Activated CD8-positive, alpha-beta memory T cell treated with anti-CD3 and anti-CD28 coated beads for 1 hour (primary cell): ENCODE measurements at places on chromosomes 2 and 18.

DNA sequence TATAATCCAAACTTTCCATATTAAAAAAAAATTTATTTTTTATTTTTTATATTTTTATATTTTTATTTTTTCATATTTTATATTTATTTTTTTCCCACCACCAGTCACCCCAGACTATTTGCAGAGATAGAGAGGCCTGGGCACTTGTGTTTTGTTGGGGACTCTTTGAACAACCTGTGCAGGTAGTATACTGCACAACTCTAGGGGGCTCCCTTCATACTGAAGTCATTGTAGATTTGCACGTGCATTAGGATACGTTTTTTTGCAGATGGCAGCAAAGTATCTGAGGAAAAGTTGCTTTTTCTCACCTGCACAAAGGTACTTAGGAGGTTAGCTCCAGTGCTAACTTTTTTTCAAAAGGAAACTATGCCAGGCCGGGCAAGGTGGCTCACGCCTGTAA is 73.9 kb upstream of the TANC1 start:
- DNase-seq: no peak

DNA sequence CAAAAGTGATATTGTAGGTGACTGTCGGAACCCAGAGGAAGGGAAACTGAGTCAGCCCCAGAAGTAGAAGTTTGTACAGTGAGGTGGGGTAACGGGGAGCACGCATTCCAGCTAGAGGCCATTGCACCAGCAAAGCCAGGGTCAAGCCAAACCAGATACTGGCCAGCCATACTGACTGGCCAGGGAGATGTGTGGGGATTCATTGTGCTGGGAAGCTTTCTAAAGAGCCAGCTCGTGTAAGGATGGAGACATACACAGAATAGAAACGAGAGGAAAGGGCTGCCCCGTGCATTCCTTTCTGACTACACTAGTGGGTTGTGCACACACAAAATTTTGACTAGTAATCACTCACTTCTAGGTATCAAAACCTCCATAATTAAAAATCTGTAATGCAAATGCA is 175.3 kb upstream of the PID1 start:
- no peak for DNase-seq

- DNase-seq: no peak
These were observed 396.3 kb downstream of the RIT2 start for GRCh38 chr18:42719221-42719620.

DNA sequence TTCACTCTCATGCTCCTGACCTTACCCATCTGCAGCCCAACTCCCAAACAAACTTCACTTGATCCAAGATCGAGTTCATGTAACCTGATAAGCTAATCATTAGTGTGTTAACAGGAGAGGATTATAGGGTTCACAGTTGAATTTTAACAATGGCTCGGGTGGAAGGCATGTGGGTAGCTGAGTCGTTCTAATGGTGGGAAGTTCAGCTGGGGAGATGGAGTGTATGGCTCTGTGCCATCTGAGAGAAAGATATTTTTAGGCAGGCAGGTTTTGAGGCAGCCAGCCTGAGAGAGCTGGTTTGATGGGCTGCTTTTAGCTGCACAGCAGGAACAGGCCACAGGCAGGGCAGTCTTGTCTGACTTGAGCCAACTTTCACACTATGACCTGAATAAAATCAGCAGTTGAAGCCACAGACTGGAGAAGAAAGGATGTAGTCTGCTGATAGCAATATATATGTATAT is 17.7 kb upstream of the NFE2L2 start:
- DNase-seq: no peak

- DNase-seq: no peak
These were observed 10.7 kb downstream of the BIN1 start for GRCh38 chr2:127096280-127096679.

DNA sequence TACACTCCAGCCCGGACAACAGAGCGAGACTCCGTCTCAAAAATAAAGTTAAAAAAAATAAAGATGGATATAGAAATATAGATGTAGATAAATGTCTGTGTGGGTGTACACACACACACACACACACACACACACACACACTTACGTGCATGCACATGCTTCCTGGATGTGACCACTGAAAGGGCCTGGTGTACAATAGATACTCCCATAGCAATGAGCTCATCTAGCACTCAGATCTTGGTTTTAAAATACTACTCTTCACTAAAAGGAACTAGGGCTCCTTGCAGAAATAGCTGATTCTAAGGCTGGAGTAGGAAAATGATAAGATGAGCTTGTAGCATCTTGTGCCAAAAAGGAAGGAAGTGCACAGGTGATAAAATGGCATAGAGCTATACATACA is 39.1 kb downstream of the ROCK2 start:
- DNase-seq: no peak

DNA sequence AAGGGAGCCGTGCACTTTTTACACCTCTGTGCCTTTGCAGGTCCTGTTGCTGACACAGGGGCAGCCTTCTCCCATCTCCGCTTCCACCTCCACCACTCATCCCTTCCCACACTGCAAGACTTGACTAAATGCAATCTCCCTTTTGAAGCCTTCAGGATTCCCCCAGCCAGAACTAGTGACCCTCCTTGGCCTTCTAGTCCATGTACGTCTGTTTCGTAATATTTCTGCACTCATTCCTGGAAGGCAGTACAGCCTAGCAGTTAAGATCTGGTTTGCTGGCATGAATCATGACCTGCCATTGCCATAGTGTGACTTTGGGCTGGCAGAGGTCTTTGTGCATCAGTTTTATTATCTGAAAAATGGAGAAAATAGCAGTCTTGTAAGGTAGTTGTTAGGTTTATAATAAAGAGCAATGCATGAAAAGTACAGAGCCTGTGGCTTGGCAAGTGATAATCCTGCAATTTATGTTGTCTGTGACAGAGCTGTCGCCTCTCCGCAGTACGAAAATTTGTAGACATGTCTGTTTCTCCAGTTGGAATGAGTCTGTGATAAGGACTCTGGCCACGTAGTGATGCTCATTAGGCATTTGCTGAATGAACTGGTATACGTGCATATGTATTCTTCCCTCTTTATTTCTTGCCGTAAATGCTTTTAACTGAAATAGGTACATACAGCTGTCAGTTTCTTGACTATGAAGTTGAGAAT is 36.7 kb downstream of the NCK2 start:
- no peak for DNase-seq

- DNase-seq: no peak
These were observed 48.7 kb downstream of the LYPD1 start for GRCh38 chr2:132621131-132621875.

DNA sequence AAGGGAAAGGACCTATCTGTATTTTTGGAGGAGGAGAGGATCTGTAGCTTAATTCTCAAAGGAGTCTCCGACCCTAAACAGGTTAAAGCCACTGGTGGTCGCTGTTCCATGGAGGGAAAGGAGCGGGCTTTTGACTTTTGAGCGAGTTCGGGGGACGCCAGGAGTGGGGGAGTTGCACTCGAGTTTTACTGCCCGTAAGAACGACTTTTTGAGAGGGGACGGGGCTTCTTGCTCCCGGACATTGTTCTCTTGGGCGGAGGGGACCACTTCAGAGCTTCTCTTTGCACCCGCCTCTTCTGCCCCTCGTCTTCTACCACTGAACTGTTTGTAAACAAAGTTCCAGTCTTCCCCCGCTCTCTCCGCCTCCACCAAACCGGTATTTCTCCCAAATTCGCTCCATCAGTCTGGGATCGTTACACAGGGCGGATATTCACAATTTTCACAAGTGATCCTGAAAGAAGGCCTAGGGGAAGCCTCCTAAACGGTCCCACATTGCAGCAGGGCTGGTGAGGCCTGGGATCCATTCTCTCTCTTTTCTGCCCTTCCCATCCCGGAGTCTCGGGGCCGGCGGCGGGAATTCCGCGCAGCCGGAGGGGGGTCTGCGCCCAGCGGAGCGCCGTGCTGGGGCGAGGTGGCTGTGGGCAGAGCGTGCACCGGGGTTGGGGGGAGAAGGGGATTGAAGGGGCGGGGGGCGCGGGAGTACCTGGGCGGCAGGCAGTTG is 6.6 kb downstream of the DLX2 start:
- no peak for DNase-seq
